ENCODE measurements at places on chromosomes 16 and 17.

DNA sequence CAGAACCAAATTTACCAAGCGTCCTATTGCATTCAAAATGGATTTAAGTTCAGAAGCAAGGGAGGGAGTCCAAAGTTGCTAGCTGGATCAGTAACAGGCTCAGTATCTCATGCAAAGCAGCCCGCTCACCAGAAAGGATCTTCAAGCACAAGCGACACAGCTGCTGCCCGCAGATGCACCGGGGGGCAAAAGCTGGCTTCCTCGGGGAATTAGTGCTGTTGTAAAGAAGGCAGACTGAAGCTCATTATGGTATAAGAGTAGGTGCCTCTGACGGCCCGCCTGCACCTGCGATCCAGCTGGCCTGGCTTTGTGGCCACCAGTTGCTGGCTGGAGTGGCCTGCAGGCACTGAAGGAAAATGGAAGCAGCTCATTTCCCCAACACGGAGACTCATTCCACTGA lies 128.4 kb upstream of the RCVRN start:
- no peak for DNase-seq

DNA sequence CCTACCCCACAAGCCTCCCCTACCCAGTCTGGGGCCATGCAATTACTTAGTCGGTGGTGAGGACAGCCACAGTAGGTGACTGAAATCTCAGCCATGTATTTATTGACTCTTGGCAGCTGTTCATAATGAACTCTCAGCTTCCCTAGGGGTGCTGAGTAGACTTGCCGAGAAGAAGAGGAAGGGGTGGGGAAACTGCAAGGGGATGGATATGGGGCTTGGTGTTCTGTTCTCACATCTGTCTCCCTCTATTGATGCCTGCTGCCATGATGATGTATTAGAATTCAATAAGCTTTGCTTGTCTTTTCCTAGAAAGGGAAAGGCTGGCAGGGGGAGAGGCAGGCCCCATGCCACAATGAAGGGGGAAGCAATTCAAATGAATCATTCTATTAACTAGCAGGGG lies 112.9 kb downstream of the GP2 start:
- no peak for DNase-seq

DNA sequence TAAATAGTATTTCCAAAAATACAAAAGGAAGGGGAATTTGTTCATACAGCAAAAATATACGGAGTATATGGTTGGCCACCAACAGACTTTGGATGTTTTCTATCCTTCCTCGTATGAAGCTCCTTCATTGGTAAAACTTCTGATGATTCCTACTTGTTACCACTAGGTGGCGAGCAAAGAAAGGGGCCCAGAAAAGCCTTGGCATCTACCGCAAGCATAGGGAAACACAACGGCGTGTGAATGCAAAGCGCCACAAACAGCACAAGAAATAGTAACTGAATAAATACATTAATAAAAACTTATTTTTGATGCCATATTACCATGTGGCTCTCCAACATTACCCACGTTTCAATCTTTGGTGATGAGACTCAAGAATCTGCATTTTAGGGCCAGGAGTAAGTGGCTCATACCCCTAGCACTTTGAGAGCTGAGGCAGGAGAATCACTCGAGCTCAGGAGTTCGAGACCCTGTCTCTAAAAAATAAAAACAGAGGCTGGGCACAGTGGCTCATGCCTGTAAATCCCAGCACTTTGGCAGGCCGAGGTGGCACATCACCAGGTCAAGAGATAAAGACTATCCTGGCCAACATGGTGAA lies 34.5 kb downstream of the YWHAE start:
- DNase-seq, result no peak

DNA sequence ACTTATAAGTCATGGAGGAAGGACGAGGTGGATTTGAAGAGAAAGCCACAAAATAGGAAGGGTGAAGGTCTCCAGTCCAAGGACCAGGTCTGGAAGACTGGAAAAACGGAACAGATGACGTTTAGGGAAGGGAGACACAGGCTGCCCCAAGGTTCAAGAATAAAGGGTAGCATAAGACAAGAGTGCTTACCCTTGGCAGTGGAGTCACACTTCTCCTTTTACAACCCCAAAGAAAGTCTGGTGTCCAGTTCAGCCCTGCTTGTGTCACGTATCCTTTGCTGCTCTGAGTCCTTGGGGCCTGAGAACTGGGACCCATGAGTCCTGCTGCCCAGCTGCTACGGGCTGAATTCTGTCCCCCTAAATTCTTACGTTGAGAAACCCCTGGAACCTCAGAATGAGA lies 13.0 kb upstream of the GGA2 start:
- DNase-seq, result no peak

DNA sequence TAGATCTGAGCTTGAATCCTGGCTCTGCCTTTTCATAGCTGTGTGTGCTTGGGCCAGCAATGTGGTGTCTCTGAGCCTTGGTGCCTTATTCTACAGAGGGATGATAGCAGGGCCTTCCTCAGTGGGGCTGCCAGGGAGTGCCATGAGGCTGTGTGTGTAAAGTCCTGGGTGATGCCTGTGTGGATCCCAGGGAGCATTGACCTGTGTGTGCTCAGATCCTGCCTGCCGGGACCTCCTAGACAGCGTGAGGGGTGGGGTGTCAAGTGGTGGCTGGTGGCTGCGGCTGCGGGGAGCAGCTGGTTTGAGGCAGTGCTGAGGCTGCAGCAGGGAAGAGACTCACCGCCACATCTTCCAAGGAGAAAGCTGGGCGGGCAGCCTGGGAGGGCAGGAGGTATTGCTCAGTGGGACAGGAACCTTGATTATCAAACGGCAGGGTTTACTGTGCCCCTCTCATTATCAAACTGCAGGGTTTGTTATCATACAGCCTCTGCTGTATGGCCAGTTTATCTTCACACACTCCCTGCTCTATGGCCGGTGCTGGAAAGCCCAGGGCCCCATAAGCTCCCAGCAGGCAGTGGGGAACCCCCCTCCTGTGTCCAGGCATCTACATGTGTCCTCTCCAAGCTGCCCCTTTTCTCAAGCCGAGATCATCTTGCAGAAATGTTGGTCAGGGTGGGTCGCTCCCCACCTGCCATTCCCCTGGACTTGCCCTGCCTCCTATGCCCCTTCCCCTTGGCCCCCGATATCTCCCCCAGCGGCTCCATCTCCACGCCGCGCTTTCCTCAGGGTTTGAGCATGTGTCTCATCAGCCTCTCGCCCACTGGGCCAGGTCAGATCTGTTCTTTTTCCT lies 3.1 kb upstream of the ADCY7 start:
- no peak for DNase-seq

GRCh38 chr16:89395150-89396142 lies 94.9 kb downstream of the ANKRD11 start:
- DNase-seq, result no peak

GRCh38 chr17:62653826-62654761 lies 26.6 kb downstream of the MRC2 start:
- no peak for DNase-seq

DNA sequence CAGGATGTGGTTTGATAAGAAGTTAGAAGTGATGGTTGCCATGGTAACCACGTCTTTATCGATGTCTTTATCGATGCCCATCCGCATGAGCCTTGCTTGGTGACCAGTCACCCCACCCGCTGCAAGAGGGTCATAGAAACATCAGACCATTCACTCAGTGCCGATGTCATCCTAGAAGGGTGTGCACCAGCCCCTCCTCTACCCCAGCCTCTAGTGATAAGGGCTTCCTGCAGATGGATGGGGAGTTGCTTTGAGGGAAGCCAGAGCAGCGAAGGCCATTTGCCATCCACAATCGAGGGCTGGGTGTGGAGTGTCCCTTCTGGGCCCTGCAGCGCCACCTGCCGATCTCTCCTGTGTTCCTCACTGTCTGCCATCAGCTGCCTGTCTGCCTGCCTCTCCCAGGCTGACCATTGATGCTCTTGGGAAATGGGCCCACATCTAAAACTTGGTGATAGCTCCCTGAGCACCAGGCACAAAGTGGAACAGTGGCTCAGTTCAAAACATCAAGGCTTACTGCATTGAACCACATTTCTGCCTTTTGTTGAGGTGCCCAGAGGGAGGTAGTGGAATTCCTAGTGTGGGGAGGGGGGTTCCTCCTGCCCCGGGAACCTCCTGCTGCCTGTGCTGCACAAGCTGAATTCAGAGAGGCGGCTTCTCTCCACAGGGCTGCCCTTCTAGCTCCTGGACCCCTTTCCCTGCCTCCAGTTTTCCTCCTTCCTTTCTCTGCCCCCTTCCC lies 8.9 kb downstream of the CALB2 start:
- no peak for DNase-seq

- DNase-seq, result no peak
These were observed 15.4 kb downstream of the VASN start for GRCh38 chr16:4386951-4387565.

DNA sequence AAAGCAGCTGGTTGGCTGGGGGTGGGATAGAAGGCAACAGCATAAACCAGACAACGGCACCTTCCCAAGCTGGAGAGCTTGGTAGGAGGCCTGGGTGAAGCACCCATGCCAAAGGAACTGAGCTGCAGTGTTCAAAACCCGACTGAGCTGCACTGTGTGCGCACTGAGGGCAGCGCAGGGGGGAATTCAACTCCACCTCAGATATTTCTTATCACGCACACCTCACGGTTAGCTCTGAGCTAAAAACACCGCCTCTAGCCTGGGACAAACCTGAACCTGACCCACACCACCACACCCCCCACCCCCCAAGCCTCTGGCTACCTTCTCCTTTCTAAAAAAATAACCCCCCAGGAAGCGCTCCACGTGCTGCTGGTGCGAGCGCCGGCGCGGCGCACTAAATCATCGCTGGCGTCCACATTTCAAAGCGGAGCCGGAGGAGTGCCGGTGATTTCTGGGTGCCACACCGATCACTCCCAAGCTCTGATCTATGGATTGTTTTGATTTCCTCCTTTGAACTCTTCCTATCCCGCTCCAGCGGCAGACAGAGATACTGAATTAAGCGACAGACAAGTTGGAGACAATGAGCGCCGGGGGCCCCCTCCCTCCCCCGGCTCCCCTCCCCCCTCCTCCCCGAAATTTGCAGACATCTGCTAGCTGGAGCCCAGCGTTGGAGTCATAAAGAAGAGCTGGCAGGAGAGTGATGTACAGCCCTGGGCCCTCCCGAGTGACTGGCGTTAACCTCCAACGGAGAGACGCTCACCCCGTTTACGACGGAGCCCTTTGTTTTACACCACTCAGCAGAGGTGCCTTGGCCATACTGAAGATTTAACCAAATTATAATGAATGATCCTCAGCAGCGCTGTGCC lies 85.0 kb downstream of the NOG start:
- DNase-seq, result no peak

- DNase-seq, result no peak
These were observed 5.6 kb upstream of the TUBG2 start for GRCh38 chr17:42653179-42654124.

Data from stimulated activated CD4-positive, alpha-beta T cell treated with anti-CD3 and anti-CD28 coated beads, Interleukin-15, amount 100 ng/mL, for 1 hour (primary cell).